ENCODE measurements at places on chromosomes 12 and 14.
A peak's percentile ranks its signal among the peaks of the same experiment; 100 is the strongest.

DNA sequence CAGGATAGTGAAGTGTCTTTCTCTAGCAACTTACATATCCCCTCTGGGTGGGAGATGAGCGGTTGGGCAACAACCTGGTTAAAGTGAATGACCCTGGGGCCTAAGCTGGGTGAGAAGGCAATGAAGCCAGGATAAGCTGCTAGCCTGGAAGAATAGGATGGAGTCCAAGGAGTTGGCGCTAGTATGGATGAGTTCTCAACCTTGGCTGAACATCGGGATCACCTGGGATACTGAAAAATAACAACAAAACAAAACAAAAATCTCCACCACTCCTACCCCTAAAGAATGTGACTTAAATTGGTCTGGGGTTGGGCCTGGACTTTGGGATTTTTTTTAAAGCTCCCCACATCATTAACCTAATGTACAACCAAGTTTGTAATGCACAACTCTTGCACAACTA lies 4.8 kb upstream of the RPS6KA5 start:
- DNase-seq = no peak

DNA sequence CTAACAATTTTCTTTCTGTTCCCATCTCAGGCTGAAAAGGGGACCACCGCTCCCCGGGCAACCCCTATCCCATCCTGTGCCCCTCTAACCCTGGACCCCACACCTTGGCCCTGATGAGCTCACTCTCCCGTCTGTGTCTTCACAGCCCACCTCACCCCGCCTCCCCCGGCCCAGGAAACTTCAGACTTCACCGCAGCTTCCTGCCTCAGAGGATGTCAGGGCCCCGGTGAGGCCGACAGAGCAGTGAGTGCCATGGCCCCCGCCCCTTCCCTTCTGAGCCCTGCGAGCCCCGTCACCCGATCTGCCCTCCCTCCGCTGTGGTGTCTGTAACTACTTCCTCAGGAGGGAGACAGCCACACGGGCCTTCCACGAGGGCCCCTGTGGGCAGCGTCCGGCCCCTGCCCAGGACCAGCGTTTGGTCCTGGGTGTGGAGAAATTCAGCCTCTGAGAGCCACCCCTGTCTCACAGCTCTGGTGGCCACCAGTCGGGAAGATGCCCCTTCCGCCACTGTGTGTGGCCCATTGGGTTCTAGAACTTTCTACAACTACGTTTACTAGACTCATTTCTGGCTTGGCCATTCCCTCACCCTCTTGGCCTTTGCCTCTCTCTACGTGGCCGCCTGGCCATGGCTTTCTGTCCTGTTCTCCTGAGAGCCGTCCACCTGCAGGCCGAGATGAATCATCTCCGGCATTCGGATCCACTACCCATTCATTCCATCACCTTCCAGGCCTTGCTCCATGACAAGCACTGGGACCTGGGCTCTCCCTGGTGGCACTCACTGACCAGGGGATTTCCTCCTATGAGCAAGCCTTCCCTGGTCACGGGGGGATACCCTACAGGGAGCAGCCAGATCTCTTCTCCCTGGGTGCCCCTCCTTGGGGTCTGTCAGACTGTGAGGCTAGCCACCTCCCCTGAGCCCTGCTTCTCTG lies 3.4 kb downstream of the RHOF start:
- peak; percentile 99 for DNase-seq

DNA sequence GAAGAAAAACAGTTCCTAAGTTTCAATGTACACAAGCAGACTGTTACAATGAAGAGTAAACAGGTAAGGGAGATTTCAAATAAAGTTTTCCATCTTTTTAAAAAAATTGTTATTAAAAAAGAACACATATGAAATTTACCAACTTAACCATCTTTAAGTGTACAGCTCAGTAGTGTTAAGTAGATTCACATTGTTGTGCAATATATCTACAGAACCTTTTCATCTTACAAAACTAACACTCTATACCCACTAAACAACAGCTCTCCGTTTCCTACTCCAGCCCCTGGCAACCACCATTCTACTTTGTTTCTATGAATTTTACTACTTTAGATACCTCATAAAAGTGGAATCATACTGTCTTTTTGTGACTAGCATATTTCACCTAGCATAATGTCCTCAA lies 139.5 kb downstream of the SLC25A21 start:
- no peak for DNase-seq

DNA sequence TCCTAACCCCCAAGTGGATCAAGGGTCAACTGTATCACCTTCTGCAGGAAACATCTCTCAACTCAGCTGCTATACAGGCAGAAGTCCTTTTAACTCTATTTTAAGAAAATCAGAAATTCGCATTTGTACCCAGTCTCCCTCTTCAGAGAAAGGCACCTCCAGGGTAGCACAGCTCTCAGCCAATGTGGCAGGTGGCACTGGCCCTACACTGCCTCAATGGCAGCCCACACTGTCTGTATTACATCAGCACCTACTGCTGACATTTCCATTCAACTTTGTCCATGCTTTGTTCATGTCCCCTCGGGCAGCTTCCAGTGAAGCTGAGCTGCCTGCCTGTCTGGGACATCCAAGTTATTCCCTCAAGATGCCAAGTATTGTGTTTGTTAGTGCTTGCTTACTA lies 8.8 kb downstream of the SPTSSA start:
- DNase-seq = no peak

DNA sequence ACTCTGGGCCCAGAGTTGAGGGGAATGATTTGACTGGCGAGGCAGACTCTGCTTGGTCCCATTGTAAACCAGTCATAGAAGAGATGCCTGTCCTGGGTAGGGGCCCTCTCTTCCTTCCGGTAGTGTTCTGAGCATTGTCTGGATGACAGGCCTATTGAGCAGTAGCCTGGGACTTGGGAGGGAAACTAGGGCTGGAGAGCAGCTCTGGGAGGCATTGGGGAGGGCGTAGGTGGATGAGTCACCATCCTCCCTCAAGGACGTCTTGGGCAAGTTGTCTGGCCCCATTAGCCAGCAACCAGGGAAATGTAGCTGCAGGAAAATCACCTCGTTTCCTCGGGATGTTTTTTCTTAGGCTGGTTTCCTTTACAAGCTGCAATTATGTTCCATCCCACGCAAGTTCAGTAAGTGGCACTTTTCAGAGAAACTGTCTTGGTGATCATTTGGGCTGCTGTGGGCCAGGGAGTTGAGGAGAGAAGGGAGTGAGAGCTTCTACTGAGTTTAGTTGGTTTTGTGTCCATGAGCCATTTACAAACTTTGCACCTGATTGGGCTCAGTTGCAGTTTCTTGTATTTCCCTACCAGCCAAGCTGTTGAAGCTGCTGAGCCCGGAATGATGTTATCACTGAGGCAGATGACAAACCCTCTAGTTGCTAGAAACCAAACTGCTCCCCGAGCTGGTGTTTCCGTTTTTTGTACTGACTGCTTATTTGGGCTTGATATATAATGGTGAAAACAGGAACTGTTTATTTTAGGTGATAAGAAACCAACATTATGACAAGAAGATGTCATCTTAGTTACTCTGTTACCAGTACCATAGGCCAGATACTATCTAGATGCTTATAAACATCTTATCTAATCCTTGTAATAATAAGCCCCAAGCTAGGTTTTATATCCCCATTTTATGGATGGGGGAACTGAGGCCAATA lies 147.6 kb downstream of the CHST11 start:
- peak; percentile 100 for DNase-seq

DNA sequence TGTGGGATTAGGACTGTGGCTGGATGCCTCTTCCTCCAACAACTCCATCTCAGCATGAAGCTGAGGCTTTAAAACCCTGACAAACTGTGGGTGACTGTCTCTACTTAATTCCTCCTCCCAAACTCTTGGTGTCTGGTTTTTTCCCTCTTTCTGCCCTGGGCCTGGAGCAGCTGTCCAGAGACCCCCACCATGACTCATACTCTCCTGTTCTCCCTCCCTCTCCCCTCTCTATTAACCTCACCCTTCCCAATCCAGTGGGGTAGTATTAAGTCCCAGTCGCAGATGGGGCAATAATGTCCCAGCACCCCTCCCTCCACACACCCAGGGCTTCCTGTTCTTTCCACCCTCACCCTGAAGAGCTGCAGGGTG lies 2.0 kb upstream of the DNAJC14 start:
- DNase-seq = peak; percentile 39

GRCh38 chr12:50221228-50222008 lies 54.2 kb upstream of the CERS5 start:
- DNase-seq = peak; percentile 85

- DNase-seq = peak; percentile 86
Observed at GRCh38 chr12:122527478-122527944, 462 bp downstream of the KNTC1 start.

GRCh38 chr12:58148405-58148804 lies 207.0 kb downstream of the ATP23 start:
- DNase-seq = peak; percentile 18

- DNase-seq = no peak
Observed at GRCh38 chr14:91068642-91069041, 8.2 kb upstream of the RPS6KA5 start.

- DNase-seq = no peak
Observed at GRCh38 chr12:128792881-128793280, 30.9 kb downstream of the SLC15A4 start.

DNA sequence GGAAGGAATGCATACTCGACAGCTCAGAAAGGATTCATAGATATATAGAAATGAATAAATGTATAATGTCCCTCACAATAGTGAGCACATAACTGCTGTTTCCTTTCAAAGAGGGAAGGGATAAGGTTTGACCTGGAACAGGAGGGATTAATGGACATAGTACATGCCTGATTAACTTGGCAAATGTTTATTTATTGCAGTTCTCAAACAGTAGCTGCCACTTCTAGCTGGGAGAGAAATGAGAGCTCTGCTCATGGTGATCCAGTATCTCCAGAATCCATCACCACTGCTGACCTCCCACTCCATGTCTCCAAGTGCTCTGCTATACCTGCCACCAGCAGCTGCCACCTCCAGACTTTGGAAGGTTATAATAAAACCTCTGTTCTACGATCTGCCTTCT lies 108.1 kb downstream of the LRIG3 start:
- DNase-seq = no peak
